Naive thymus-derived CD8-positive, alpha-beta T cell (primary cell): ENCODE measurements at places on chromosomes 2 and 18. TPM values are rescaled to one million over a fixed set of nuclear protein-coding genes. Genes with fewer than 3 reads are reported as not detected.

- H3K36me3 ChIP-seq, result peaks cover 2% of the 10 kb centered on the region
- peak overlapping the region; percentile 34 for H3K4me3 ChIP-seq
- peaks cover 37% of the 10 kb centered on the region for H3K4me1 ChIP-seq
- H3K27me3 ChIP-seq, result no peaks in the 10 kb centered on the region
- no peak for DNase-seq
- H3K27ac ChIP-seq, result no peak overlapping the region
Measured at GRCh38 chr2:109064660-109065390, 64.2 kb upstream of the SH3RF3 start.

DNA sequence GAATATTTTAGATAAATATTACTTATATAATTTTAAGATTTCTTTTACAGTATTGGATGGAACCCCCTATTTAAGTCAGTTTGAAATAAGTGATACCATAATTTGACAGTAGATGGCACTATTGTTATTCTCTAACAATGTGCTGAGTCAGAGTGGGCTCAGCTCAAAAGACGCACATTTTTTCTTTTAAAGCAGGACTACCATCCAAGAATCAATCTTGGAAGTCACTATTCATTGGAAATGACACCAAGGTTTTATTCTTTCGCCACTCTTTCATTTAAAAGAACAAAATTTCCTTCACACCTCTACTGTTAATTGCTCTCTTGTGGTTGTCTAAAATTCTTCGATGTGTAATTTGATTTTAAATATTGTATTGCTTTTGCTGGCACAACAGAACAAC lies 32.6 kb upstream of the SPAG16 start:
- H3K27me3 ChIP-seq, result peaks cover 3% of the 10 kb centered on the region
- H3K4me1 ChIP-seq, result no peaks in the 10 kb centered on the region
- no peak overlapping the region for H3K4me3 ChIP-seq
- no peak overlapping the region for H3K27ac ChIP-seq
- no peak for DNase-seq

DNA sequence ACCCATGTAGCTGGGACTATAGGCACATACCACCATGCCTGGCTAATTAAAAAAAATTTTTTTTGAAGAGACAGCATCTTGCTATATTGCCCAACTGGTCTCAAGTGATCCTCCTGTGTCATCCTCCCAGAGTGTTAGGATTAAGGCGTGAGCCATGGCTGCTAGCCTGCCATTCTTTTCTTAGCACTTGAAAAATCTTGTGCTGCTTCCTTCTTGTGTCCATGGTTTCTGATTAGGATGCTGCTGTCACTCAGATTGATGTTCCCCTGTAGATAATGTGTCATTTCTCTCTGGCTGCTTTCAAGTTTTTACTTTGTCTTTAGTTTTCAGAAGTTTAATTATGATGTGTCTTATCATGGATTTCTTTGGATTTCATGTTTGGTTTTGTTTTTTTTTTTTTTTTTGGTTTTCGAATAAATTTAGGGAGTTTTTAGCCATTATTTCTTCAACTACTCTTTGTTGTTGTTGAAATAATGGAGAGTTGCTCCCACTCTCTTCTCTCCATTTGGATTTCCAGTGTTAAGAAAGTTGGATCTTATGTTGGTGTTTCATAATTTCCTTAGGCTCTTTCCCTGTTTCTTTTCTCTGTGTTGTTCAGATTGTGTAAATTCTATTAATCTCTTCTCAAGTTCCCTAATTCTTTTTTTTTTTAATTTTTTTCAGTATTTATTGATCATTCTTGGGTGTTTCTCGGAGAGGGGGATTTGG lies 2.5 kb downstream of the ATP9B start:
- no peak overlapping the region for H3K27ac ChIP-seq
- no peaks in the 10 kb centered on the region for H3K27me3 ChIP-seq
- no peak overlapping the region for H3K4me3 ChIP-seq

- H3K4me1 ChIP-seq, result no peaks in the 10 kb centered on the region
- H3K27me3 ChIP-seq, result peaks cover 4% of the 10 kb centered on the region
- H3K27ac ChIP-seq, result no peak overlapping the region
- H3K36me3 ChIP-seq, result no peaks in the 10 kb centered on the region
- no peak overlapping the region for H3K4me3 ChIP-seq
Measured at GRCh38 chr2:217001740-217002139, 141.9 kb upstream of the TNP1 start.

Gene HOXD10
- not detected for total RNA-seq

- H3K27me3 ChIP-seq, result no peaks in the 10 kb centered on the region
- H3K27ac ChIP-seq, result peak overlapping the region; percentile 85
- DNase-seq, result no peak
- peak overlapping the region; percentile 59 for H3K4me3 ChIP-seq
Measured at GRCh38 chr2:230660294-230661060, 52.2 kb upstream of the CAB39 start.

- peak overlapping the region; percentile 97 for H3K27ac ChIP-seq
- peaks cover 41% of the 10 kb centered on the region for H3K4me1 ChIP-seq
- H3K4me3 ChIP-seq, result peak overlapping the region; percentile 90
- H3K36me3 ChIP-seq, result peaks cover 6% of the 10 kb centered on the region
- no peak for DNase-seq
Measured at GRCh38 chr2:206766057-206766930, 888 bp downstream of the FASTKD2 start.
